ENCODE measurements at places on chromosomes 16 and 17.

DNA sequence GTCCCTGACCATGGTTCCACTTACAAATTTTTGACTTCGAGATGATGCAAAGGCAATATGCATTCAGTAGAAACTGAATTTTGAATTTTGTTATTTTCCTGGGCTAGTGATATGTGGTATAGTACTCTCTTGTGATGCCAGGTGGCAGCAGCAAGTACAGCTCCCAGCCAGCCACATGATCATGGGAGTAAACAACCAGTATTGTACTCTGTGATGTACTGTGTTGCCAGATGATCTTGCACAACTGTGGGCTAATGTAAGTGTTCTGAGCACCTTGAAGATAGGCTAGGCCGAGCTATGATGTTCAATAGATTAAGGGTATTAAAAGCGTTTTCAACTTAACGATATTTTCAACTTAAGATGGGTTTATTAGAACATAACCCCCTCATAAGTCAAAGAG, 250.8 kb downstream of the STX8 start:
- no peak for DNase-seq

DNA sequence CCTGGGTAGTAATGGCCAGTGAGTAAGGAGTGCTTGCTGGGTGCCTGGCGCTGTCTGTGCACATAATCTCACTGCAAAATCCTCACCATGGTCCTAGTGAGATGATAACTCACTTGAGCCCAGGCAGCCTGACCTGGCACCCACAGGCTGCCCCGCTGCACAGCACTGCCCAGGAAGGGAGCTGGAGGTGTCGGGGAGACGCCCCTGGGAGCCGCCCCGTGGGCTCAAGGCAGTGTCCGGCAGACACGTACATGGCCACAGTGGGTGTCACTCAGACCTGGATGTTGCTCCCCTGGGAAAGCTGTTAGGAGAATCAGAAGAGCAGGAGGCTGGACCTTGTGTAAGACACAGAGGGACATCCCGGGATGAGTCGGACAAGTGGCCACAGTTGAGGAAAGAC, 44.2 kb downstream of the BEAN1 start:
- no peak for DNase-seq

DNA sequence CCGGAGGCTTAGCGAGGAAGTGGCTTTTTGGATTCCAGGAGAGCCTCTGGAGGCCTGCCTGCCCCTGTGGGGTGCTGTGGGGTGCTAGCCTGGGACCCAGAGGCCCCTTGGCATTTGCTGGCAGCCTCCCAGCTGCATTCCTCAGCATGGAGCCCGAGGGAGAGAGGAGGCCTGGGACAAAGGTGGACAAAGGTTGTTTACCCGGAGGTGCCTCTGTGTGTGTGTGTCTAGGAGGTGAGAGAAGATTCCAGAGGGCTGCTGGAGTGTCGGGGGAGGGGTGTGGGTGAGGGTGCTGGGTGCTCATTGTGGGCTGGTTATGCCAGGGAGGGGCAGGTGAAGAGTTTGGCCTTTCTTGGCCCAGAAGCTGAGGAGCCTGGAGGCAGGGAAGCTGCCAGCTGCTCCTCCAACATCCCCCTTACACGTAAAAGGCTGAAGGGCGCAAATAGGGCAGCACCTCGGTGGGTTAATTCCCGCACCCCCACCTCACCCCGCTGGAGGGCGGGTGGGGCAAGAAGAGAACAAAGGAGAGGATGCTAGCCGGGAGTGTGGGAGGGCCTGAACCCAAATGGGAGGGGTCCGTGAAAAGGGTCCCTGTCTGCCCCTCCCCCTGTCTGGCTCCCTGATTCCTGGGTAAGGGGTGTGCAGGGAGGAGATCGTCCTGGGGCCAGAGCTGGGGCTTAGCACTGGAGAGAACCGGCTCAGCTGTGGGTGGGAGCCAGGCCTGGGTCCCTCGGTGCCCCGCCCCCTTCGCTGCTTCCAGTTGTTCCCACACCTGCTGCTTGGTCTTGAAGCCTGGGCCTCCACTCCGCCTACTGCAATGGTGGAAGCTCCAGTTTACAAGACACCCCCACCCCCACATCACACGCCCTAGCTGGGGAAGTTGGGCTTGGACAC, 9.9 kb downstream of the HEXIM2 start:
- no peak for DNase-seq

- DNase-seq: no peak
Measured at GRCh38 chr16:49440156-49441065, 66.8 kb downstream of the C16orf78 start.

GRCh38 chr16:6728381-6728780, 604.3 kb upstream of the RBFOX1 start:
- DNase-seq: no peak

- no peak for DNase-seq
Measured at GRCh38 chr16:87123356-87124001, 193.7 kb downstream of the C16orf95 start.

GRCh38 chr16:67248073-67248400, 742 bp upstream of the SLC9A5 start:
- no peak for DNase-seq

GRCh38 chr17:46875849-46876352, 24.5 kb downstream of the WNT9B start:
- no peak for DNase-seq

- no peak for DNase-seq
Measured at GRCh38 chr16:47144559-47144877, 773 bp upstream of the NETO2 start.

GRCh38 chr16:55439101-55439690, 39.8 kb upstream of the MMP2 start:
- DNase-seq: no peak

DNA sequence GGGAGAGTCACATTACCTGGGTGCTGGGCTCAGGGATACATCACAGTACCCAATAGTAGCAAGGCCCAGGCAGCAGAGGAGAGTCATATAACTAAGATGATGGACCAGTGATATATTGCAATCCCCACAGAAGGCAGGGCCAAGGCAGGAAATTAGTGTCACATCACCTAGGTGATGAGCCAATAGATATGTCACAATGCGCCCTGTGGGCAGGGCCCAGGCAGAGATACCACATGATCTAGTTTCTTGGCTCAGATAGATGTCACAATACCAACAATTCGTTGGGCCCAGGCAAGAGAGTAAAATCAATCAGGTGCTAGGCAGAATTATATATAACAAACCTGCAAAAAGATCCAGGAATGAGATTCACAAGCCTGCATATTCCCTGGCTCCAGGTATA, 2111.5 kb downstream of the TP53TG3F start:
- no peak for DNase-seq

- DNase-seq: no peak
Measured at GRCh38 chr16:88866151-88866920, at the start of gene PABPN1L. Gene PABPN1L, minus strand, starts transcription at chr16:88866660. Its CDS starts 54 bp downstream, at chr16:88866606.

Data from stimulated activated CD8-positive, alpha-beta memory T cell treated with anti-CD3 and anti-CD28 coated beads, Interleukin-4, amount 100 ng/mL, for 1 hour (primary cell).